ENCODE measurements at places on chromosomes 6 and 20. TPM values are rescaled to one million over a fixed set of nuclear protein-coding genes. Genes with fewer than 3 reads are reported as not detected.

Gene NTSR1
- 0.11 TPM for total RNA-seq

Gene RAET1E
- total RNA-seq: not detected

- DNase-seq: no peak
Observed at GRCh38 chr20:49631061-49631716, 63.3 kb upstream of the PTGIS start.

- DNase-seq: no peak
Observed at GRCh38 chr20:47969426-47969825, 184.1 kb upstream of the SULF2 start.

DNA sequence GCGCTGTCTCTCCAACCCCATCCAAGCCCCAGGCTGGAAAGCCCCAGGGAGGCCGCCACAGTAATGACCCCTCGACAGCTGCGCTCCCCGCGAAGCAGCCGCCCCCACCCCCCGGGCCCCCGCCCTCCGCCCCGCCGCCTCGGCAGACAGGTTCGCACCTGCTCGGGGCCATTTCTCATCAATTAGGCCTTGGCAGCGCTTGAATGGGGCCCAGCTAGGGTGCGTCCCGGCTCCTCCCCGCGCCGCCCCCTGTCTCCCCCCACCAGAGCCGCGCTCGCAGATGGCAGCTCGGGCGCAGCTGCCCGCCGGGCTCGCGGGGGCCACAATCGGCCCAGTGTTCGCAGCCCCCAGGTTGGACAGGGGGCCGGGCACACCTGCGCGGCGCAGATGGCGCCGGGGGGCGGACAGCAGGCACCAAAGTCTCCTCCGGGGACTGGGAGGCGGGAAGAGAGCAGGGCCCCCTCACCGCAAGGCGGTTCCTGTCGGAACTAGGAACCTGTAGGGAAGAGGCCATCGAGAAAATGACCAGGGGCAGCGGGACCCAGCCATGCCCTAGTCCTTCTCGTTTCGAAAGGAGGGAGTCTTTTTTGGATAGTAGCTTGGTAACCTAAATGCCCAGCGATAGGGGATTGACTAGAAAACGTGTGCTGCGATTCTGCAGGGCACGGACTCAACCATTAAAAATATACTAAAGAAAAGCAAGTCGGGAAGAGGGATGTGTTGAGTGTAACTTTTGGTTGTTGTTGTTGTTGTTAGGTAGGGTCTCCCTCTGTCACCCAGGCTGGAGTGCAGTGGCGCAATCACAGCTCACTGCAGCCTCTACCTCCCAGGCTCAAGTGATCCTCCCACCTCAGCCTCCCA is 83.2 kb upstream of the EYA2 start:
- DNase-seq: peak; percentile 75

- no peak for DNase-seq
Observed at GRCh38 chr6:30102414-30102969, 10.4 kb downstream of the TRIM31 start.

DNA sequence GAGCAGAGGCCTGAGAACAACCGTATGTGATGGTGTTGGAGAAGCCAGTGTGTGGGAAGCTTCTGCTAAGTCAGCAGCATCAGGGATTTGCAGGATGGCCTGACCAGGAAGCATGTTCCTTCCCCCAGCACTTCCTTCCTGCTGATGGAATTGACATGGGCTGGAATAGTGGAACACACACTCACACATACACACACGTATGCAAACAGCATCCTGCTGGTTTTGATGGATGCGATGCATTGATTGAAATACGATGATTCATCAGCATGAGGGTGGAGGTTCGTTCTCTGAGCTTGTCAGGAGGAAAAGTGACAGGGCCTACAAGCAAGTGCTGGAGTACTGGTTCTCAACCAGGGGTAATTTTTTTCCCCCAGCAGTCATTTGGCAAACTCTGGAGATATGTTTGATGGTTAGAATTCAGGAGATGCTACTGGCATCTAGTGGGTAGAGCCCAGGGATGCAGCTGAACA is 229.1 kb downstream of the NFATC2 start:
- no peak for DNase-seq

DNA sequence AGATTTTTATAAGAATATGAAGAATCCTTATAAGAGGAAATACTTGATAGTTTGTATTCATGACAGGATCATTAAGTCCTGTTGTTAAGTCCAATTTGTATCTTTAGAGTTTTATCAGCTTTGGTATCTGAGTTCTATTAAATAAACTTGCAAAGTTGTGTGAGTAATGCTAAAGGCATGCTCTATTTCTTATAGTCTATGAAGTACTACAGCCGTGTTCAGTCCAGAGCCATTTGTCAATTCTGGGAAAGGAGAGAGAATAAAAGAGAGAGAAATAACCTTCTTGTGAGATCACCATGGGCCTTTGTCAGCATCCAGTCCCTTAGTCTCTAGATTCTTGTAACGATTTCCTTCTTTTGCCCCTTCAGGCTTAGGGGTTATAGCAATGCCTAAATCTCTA is 181.2 kb upstream of the POU3F2 start:
- DNase-seq: no peak

DNA sequence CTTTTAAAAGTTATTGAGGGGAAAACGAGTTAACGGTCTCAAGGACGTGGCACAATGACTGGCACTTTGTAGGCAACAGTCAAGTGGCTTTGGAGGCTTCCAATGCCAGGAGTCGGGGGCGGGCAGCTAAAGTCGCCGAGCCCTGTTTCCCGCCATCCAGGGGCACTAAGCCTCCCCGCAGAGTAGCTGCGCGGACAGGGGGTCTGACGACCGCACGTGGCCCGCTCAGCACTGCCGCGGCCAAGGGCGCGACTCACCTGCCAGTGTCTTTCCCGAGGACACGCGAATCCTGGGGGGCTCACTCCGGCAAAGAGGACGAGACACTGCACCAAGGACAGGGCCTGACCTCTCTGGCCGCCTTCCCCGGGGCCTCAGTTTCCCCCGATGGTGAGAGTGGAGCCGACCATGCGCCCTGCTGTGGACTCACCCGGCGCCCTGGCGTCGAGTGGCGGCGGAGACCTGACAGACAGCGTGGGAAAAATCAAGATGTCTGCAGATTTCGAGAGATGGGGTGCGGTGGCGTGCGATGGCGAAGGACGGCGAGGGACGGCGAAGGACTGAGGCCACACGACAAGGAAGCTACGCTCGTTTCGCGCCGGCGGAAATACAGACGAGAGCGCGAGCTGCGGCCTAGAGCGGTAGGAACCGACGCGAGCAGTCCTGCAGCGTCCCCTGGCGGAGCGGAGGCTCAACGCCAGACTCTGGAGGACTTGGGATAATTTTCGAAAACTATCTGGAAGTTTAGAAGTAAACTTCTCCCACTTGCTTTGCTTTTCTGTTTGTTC is at the start of gene SNHG17:
Gene SNHG17, minus strand, starts transcription at position 559 of the 785 bp plus-strand sequence.
- DNase-seq: peak; percentile 96

Data from osteocyte (in vitro differentiated cells).